ENCODE measurements at places on chromosomes 2 and 18.

GRCh38 chr2:28633746-28634145 lies 117.9 kb upstream of the PPP1CB start:
- no peak for DNase-seq

DNA sequence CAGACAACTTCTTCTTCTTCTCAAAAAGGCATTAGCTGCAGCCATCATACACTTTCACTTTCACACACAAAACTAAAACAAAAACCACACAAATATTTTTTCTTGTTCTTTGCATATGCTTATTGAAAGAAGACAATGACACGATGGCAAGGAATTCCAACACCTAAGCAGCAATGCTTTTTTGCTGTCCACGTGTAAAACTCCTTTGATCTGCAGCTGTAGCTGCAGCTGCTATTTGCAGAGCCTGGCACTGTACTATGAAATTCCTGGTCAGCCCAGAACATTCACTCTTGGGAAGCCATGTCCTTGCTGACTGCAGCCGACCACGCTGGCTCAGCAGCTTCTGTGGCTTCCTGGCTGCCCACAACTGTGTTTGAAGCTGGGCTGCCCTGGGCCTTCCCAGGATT lies 316.2 kb downstream of the CDH2 start:
- no peak for DNase-seq

GRCh38 chr2:239845968-239846367 lies 179.2 kb downstream of the NDUFA10 start:
- DNase-seq: no peak

- no peak for DNase-seq
These were observed 5.8 kb upstream of the SIX3 start for GRCh38 chr2:44935729-44936098.

DNA sequence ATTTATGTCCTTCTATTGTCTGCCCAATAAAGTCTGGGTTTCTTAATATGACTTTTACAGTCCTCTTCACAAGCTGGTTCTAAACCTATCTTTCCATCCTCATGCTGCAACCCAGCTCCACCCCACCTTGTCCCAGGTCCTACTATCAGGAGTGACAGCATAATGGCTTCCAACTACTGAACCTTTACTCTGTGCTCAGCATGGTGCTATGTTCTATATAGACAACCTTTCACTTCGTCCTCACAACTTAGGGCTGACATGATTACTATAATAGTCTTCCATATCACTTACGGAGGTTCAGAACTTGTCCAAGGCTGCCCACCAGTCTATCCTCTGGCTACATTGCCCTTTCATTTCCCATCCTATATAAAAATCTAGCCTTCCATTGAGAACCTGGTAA lies 256.8 kb downstream of the ALK start:
- no peak for DNase-seq

GRCh38 chr18:76499637-76500340 lies 4.7 kb upstream of the ZNF516 start:
- DNase-seq: no peak
